Spinal cord (tissue), 10 donors: ENCODE measurements at places on chromosomes 16 and 17. TPM values are rescaled to one million over a fixed set of nuclear protein-coding genes. Genes with fewer than 3 reads are reported as not detected.

The CDK3 gene
- 3.8 TPM for total RNA-seq

The TUBB3 gene
- 309 TPM for total RNA-seq

The PYDC1 gene
- total RNA-seq: 1.3 TPM

The TM4SF5 gene
- not detected for total RNA-seq

The RPL26 gene
- total RNA-seq: 1,389 TPM
